ENCODE measurements at places on chromosomes 4 and X.
A peak's percentile ranks its signal among the peaks of the same experiment; 100 is the strongest.

GRCh38 chr4:81565142-81565870, 93.6 kb upstream of the RASGEF1B start:
- no peak for DNase-seq

- no peak for DNase-seq
These were observed 45.3 kb upstream of the CDKN2AIP start for GRCh38 chr4:183399126-183399522.

- DNase-seq, result no peak
These were observed 176.4 kb downstream of the BMPR1B start for GRCh38 chr4:94934201-94934600.

DNA sequence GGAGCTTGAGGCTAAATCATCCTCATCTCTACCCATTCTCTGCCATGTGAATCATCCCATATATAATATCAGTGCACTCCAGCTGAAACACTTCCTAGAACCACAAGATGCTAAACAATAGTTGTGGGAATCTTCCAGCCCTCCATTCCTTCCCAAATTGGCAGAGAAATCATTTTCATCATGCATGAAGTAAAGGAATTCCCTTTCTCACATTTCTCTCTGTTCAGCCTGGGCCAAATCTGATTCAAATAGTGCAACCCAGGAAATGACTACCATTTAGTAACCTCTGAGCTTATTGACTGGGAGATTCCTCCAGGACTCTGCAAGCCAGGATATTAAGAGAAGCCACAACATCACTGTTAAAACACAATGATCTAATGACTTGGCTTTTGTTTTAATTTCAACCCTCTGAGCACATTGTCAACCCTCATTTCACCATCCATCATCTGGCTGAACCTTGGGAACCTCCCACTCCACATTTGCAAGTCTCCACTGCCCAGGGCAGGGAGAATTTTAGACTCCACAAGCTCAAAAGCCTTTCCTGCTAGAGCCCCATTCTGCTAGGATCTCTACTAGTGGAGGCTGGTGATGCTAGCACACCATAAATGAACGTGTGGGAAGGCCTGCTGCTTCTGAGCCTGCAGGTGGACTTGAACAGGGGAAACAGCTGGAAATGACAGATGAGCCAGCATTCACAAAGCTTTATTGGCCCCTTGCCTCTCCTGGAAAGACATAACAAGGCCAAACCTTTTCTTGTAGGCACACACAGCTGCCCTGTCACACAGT, 133.9 kb downstream of the TET2 start:
- DNase-seq, result no peak

DNA sequence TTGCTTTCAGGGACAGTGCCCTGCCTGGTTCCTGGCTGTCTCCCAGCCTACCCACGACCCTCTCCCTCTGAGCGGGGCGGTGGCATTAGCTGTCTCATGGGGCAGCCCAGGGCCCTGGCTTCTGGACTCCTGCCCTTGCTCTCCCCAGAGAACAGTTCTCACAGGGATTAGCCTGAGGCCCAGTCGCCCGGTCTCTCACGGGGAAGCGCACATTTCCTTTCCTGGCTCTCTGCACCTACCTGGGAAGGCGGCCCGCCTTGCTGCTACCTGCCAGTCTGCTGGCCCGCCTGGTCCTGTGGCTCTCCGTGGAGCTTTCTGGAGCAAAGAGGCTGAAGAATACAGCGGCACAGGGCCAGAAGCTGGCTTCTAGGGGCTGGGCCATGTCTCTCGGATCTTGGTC, 128.4 kb downstream of the FHDC1 start:
- DNase-seq, result no peak

DNA sequence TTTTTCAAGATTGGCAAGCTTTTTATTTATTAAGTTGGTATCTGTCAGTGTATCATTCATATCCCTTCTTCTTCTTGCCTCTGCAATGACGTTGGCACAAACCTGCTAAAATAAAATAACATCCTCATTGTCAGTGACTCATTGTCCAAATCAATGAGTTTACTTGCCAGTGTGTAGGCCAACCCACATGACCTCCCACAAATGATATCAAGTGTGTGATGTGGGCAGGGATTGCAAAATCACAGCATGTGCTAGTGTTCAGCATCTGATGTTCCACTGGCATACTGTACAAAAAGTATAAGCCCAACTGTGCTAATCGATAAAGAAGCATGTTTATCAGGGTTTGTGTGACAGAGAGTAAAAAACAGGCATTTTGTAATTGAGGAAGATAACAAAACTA, 25.5 kb downstream of the GPAT3 start:
- DNase-seq, result no peak

DNA sequence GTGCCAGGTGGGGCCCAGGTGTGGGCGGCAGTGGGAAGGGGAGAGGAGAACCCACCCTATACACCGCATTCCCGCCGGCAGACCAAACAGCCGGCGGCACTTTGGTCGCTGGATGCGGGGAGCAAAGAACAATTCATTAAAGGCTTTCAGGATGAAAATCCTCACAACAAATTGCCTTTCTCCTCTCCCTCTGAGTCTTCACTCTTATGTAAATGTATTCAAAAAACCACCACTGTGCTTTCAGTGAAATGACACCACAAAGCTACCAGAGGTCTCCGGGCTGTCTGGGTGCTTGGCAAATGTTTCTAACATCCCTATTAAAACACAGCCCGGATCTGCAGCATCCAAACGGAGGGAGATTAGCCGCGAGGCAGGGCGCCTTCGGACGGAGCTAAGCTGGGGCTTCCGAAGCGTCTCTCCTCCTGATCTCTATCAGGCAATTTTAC, 171.8 kb upstream of the TBL1X start:
- DNase-seq, result no peak

- no peak for DNase-seq
These were observed 991.6 kb downstream of the FAT4 start for GRCh38 chr4:126306152-126306869.

- no peak for DNase-seq
These were observed 26.9 kb downstream of the AFF1 start for GRCh38 chr4:86961605-86962295.

GRCh38 chrX:151176231-151176750, at the start of gene GPR50:
Gene GPR50, plus strand, starts transcription at chrX:151176584. Its CDS starts 138 bp downstream, at chrX:151176722.
- no peak for DNase-seq

DNA sequence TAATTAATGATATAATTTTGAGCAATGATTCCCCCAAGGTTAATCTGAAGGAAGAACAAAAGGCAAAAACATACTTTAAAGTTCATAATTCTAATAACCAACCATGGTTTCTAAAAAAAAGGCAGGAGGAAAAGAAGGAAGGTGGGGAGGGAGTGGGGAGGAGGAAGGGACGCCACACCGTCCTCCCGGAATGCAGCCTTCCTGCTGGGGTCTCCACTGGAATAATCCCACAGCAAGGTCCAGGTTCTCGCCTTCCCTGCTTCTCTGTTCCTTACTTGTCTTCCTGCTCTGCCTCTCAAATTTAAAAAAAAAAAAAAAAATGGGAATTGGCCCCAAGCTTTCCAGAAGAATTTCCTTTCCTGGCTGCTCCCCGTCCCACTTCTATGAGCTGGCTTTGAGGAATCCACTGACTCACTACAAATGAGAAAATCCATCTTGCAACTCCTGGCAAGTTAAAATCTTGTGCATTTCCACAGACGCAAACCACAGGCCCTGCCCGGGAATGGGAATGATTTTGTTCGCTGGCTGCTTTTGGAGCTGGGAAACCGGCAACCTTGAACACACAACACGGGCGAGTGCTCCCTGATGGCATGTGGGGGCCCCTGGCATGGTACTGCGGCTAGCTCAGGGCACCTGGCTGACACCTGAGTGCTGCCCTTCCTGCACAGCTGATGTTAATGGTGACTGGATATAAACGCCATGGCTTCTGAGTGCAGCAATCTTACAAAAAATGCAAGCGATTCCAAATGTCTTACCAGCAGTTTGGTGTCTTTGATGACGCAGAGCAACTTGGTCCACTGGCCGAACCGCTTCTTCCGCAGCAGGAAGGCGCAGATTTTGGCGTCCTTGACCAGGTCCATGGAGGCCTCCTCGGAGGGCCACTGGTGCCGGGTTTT, 97.0 kb downstream of the AFAP1 start:
- DNase-seq, result peak; percentile 21

DNA sequence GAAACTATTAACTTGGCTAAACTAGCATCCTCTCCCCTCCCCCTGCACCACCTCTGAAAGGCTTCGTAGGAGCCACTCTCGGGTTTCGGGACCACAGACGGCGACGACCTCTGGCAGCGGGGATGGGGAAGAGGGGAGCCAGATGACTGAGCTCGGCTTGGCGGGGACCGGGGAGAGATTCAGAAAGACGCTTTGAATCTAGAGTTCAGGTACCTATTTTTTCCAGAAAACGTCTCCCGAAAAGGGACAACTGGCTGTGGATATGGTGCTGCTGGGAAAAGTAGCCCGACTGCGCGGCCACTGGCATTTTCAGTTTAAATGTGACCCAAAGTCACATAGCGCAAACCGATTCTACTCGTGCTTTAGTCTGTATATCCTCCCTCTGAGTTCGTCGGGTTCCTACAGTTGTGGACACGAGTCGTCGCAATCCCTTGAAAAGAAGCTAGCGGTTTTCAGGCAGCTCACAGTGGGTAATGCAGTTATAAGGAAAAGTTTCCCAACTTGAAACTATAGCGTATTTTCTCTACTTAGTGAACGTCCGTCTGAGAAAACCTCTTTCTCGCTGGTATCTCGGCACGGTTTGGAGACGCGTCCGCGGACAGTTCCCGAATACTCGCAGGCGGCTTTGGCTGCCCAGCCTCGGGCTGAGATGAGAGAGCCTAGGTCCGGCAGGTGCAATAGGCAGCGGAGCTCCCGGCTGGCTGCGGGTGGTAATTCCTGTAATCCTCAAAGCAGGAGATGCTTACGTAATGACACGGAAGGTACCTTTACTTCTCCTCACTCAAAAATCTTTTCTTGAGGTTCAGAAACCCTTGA, 1.3 kb downstream of the PARM1 start:
- no peak for DNase-seq

DNA sequence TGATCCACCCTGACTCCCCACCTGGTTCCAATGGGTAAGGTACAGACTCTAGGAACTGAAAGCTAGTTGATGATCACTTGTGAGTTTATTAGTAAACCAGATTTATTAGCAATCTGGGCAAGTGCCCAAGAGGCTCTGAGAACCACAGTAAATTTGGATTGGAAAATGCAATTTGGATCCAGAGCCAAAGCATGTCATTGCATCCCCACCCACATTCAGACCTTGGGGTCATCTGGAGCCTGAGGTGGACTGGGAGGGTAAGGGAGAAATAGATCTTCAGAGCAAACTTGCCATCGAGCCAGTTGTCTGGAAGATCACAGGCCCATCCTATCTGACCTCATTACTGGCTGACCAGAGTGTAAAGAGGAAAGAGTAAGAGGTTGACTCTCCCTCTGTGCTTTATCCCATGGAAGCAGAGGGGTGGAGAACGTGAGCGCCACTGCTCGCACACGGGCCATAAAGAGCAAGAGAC, 78.7 kb upstream of the RASGEF1B start:
- no peak for DNase-seq

- no peak for DNase-seq
These were observed 744.5 kb upstream of the FAM241A start for GRCh38 chr4:111400741-111401140.

- no peak for DNase-seq
These were observed 36.8 kb upstream of the VBP1 start for GRCh38 chrX:155179346-155179997.

DNA sequence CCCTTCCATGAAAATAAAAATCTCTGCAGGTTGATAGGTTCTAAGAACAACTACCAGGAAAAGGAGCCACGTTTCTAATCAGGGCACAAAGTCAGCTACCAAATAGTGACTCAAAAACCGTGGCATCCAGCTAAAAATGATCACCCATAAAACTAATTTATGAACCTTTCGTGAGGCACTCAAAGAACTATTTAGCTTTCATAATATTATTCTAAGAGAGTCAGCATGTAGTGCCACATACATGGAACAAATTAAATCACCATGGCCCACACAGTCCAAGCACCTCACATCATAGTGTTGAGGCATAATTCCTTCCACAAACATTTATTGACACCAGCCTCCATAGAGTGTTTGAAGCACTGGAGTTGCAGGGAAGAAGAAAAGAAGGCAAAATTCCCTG, 252.0 kb upstream of the PPARGC1A start:
- DNase-seq, result no peak

DNA sequence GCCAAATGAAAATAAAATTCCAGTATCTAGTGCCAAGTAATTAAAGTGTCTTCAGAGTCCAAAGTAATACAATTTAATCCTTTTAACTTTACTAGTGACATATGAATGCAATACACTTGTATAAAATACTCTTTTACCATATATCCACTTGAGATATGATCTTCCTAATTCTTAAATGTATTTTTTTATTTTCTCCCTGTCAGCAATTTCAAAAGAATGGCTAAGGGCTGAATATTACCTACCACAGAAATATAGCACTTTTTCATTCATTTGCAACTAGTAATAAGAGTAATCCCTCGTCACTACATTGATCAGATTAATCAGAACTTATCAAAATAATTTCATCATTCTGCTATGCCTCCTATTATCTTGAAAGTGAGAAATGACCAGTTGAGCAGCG, 10.1 kb upstream of the TBX22 start:
- DNase-seq, result no peak

- no peak for DNase-seq
These were observed 44.2 kb downstream of the MTHFD2L start for GRCh38 chr4:74202062-74202586.

GRCh38 chr4:7158991-7159390, 33.3 kb upstream of the SORCS2 start:
- no peak for DNase-seq

GRCh38 chr4:71945791-71946190, 86.0 kb upstream of the NPFFR2 start:
- no peak for DNase-seq

DNA sequence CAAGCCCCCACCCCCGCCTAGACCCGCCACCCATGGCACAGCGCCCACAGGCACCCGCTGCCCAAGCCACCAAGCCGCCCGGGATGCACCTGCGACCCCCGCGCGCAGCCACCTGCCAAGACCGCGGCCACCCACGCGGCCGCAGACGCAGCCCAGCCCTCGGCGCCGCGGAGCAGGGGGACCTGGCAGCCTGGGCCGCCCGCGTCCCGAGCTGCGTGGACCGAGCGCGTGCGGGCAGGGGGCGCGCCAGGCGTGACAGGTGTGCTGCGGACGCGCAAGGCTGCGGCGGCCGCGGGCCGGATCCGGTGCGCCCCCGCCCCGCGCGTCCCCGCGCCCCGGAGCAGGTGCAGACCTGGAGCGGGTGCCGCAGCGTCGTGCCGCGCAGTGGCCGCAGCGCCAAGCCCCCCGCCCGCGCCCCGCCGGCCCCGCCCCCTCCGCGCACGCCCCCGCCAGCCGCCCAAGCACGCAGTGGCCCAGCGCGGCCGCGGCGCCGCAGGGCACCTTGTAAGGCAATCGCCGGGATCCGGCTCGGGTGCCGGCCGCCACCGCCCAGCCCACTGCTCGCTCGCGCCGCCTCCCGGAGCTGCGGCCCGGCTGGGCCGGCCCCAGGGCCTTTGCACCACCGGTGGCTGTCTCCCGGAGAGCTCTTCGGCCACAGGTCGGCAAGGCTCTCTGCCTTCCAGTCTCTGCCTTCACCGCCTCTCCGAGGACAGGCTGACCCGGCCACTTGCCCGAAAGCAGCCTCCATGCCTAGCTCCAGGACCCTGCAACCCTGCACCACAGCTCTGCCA, at the start of gene PNCK:
PNCK (minus strand) TSS at position 386 of the 791 bp plus-strand sequence. CDS start 737 bp downstream, outside the sequence.
- no peak for DNase-seq
